ENCODE measurements at places on chromosomes 1 and 21.

GRCh38 chr1:223709598-223709997, 2.7 kb upstream of the CAPN2 start:
- no peak for DNase-seq

- DNase-seq = no peak
Measured at GRCh38 chr1:183841950-183842794, 37.3 kb downstream of the RGL1 start.

GRCh38 chr1:175015243-175015642, 8.0 kb downstream of the MRPS14 start:
- no peak for DNase-seq

DNA sequence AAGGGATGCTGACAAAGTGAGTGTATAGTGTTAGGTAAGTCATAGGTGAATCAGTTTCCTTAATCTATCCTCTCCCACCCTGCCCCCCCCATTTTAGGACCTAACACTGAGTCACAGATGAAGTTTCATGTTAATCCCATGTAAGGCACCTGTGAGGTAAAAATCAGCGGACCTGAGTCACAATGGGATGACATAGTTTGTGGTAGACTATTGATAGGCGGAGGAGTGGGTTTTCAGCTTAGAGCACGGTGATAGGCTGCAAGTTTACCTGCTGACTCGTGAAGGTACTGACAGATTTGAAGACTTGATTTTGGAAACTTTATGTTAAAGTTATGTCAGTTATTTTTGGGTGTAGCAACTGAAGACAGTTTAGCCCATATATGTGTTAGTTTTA, 1.7 kb downstream of the TOR1AIP1 start:
- no peak for DNase-seq

DNA sequence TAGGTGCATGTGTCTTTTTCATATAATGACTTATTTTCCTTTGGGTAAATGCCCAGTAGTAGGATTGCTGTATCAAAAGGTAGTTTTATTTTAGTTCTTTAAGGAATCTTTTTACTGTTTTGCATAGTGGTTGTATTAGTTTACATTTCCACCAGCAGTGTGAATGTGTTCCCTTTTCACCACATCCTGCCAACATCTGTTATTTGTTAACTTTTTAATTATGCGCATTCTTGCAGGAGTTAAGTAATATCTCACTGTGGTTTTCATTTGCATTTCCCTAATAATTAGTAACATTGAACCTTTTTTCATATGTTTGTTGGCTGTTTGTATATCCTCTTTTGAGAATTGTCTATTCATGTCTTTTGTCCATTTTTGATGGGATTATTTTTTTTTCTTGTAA, 1761.9 kb downstream of the PLA2G4A start:
- DNase-seq = no peak

GRCh38 chr1:214566158-214567104, 15.0 kb upstream of the PTPN14 start:
- no peak for DNase-seq

DNA sequence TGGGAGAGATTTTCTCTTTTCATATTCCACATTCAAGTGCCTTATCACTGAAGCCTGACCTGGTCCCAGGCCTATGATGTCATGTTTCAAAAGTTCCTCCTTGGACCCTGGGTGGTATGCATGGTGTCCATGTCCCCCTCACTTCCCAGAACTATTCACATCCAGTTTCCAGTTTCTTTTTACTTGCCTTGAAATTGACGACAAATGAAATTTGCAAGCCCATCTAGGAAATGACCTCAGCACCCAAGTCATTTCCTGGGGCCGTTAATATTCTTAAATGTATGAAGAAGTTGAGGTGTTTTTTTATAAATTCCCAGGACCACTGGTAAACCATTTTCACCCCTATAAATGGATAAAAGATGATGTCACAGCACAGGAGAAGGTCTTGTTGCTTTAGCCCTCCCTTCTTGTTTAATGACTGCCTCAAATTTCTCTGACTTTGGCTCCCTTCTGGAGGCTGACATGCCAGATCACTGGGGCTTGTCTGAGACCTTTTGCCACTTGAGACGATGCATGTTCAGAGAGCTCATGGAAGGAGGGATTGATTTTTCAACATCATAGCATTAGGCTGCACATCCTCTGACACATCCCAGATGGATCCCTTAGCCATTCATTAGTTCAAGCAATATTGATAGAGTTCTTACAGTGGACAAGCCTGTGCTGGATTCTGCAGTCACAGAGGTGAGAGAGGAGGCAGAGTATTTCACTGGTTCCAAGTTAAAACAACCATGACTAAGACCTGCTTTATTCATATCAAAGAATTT, 221.3 kb downstream of the PLPP3 start:
- no peak for DNase-seq

GRCh38 chr1:116405241-116406135, 32.4 kb downstream of the ATP1A1 start:
- DNase-seq = no peak

GRCh38 chr1:112344754-112345423, 51.1 kb upstream of the CTTNBP2NL start:
- DNase-seq = no peak

- no peak for DNase-seq
Measured at GRCh38 chr1:164748253-164748899, 189.4 kb downstream of the PBX1 start.

- DNase-seq = no peak
Measured at GRCh38 chr1:117611121-117611601, 5.3 kb downstream of the TENT5C start.

DNA sequence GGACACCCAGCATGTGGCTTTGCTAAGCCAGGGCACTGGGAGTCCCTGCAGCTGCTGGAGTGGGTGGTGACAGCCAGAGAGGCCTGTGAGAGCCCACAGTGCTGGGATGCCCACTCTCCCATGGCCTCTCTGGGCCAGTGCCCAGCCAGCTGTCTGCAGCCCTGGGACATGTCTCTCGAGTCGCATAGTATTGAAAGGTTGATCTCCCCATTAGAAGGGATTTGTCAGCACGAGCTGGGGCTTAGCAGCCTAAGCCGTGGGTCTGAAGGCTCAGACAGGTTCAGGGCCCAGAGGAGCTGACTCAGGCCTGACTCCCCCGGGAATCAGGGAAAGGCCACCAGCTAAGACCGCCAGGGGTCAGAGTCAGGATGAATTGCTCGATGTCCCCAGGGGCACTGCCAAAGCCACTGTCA, 53.5 kb downstream of the FOXD2 start:
- no peak for DNase-seq

- peak; percentile 48 for DNase-seq
Measured at GRCh38 chr1:5944154-5944842, 47.9 kb downstream of the NPHP4 start.

GRCh38 chr1:202861420-202862132, 27.4 kb downstream of the RABIF start:
- peak; percentile 95 for DNase-seq

- DNase-seq = no peak
Measured at GRCh38 chr21:45290948-45291612, 3.4 kb upstream of the POFUT2 start.

DNA sequence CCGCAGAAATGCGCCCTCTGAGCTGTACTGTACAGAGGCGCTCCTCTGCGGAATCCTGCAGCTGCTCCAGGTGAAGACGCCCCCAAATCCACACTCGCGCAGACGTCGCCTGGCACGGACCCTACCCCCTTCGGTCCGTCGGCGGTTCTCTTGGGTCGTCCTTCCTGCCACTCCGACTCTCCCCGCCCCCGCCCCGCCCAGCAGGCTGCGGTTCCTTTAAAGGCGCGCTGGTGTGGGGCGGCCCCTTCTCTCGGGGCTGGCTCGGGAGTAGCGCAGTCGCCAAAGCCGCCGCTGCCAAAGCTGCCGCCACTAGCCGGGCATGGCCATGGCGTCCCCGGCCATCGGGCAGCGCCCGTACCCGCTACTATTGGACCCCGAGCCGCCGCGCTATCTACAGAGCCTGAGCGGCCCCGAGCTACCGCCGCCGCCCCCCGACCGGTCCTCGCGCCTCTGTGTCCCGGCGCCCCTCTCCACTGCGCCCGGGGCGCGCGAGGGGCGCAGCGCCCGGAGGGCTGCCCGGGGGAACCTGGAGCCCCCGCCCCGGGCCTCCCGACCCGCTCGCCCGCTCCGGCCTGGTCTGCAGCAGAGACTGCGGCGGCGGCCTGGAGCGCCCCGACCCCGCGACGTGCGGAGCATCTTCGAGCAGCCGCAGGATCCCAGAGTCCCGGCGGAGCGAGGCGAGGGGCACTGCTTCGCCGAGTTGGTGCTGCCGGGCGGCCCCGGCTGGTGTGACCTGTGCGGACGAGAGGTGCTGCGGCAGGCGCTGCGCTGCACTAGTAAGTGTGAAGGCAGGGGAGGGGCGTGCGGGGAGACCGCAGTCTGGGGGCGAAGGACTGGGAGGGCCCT, at the start of gene RASSF5:
Gene RASSF5 (plus strand): TSS at position 248 of the 846 bp plus-strand sequence. CDS start 72 bp downstream, at position 320.
- DNase-seq = peak; percentile 96

DNA sequence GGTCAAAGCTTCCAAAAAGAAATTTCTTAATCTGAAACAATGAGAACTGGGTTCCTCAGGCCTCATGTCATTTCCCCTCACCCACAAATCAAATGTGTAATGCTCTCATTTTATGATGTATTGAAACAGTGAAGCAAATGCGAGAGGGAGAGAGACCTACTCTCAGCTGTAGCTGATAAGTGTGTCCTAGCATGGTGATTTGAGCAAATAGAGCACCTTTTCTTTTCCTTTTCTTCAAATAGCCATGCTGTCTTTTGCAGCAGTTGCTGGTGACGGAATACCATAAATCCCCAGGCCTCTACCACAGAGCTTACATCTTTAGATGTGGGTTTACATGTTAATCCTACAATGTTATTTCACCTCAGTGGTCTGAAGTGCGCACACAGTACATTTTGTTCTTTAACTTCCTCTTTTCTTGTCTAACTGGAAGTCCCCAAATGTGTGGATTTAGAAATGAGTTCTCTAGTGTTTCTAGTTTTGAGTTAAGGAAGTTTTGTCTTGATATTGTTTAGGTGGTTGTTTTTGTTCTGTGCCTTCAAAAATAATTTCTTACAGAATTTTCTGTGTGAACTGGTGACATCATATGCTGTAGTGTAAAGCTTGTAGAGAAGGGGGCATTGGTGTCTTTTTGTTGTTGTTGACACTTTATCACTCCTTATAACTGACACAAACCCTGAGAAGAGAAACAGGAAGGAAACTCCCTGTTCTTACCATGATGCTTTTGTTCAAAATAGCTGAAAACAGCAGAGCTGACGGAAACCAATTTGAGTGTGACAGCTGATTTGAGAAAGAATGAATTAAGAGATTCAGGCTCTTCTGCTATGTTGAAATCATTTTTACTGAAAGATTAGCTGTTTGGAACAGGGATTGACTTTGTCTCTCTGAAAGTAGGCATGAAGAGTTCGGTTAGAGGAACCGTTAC, 12.2 kb downstream of the SMAP2 start:
- DNase-seq = no peak

DNA sequence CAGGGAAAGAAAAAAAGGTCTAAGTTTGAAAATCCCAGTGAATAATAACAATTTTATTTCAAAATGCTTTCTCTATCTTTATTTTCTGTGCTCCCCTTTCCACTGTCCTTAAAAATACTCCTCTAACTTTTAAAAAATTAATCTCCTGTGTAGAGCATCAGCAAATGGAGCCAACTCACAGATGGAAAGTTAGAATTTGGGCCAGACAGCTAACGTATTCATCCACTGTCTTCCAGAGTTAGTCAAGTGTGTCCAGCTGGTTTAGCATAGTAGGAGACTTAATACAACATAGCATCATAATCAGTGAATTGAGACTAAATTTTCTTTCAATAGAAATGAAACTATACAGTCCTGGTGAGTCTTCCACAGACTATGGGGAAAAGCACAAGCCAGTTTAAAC, 419.0 kb upstream of the LRRC7 start:
- DNase-seq = no peak

- DNase-seq = no peak
Measured at GRCh38 chr1:24805534-24806301, 60.5 kb downstream of the CLIC4 start.

GRCh38 chr1:93573940-93574469, 107.6 kb downstream of the BCAR3 start:
- no peak for DNase-seq

- DNase-seq = no peak
Measured at GRCh38 chr1:100936194-100936967, 40.5 kb downstream of the SLC30A7 start.

DNA sequence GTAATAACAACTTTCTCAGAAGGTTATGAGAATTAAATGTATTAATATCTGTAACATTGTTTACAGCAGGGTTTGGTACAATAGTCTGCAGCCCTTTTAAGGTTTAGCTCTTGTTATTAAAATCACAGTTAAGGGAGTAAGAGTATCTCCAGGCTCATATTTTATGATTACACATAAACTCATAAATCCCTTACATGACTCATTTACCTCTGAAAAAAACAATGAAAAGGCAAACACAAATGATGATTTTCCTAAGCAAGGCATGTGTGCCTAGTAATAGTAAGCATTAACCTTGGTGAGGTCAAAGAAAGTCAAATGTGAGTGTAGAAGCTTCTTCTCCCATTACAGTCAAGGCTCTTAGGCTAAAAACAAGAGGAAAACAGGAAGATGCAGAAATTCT, 84.5 kb upstream of the ADGRL4 start:
- DNase-seq = no peak

- DNase-seq = no peak
Measured at GRCh38 chr1:26775666-26776065, 12.1 kb upstream of the PIGV start.

- DNase-seq = no peak
Measured at GRCh38 chr1:199353906-199354305, 673.6 kb upstream of the NR5A2 start.

DNA sequence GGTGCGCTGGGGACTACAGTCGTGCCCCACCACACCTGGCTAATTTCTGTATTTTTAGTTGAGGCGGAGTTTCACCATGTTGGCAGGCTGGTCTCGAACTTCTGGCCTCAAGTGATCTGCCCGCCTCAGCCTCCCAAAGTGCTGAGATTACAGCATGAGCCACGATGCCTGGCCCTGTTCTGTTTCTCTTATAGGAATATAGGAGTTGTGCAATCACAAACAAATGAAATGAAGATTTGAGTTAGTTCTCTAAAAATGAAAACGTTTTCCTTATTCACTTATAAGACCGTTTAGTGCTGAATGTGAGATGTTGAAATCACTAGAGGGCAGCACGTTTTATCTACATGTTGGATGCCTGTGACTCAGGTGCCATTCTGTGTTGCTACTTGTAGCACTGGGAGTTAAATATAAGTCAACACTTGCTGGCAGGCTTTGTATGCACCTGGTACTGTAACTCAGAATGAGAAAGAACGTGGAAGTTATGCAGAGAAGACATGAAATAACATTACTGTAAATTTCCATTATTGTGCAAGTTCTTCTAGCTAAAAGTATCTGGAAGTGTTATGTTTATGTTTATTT, 45.8 kb downstream of the MIGA1 start:
- no peak for DNase-seq

- DNase-seq = no peak
Measured at GRCh38 chr1:171226747-171227370, 21.4 kb upstream of the FMO1 start.

- DNase-seq = no peak
Measured at GRCh38 chr21:29296446-29296845, 2.3 kb upstream of the BACH1 start.

GRCh38 chr1:223508796-223509195, 115.6 kb downstream of the CCDC185 start:
- no peak for DNase-seq
